Effector CD8-positive, alpha-beta T cell (primary cell): ENCODE measurements at places on chromosomes 5 and 9.

GRCh38 chr5:73067213-73067612 lies 53.2 kb upstream of the TMEM171 start:
- DNase-seq, result no peak

- DNase-seq, result no peak
Measured at GRCh38 chr9:94872083-94872833, 145.8 kb downstream of the AOPEP start.

- no peak for DNase-seq
Measured at GRCh38 chr9:24333629-24334028, 212.1 kb downstream of the IZUMO3 start.

GRCh38 chr5:5581080-5581479 lies 158.6 kb downstream of the ICE1 start:
- no peak for DNase-seq

DNA sequence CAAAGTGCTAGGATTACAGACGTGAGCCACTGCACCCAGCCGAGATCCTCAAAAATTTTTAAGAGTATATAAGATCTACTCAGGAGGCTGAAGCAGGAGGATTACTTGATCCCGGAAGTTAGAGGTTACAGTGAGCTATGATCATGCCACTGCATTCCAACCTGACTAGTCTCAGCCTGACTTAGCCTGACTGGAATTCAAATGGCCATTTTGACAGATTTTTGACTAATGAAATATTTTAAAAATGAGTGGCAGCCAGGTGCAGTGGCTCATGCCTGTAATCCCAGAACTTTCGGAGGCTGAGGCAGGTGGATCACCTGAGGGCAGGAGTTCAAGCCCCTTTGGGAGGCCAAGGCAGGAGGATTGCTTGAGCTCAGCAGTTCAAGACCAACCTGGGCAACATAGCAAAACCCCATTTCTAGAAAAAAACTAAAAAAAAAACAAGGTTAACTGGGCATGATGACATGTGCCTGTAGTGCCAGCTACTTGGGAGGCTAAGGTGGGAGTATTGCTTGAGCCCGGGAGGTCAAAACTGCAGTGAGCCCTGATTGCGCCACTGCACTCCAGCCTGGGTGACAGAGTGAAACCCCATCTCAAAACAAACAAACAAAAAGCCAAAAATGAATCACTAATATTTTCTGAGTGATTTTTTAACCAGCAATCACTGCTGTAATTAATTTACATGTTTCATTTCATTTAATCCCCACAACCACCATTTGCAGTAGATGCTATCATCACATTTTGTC lies 16.6 kb downstream of the ATOX1 start:
- DNase-seq, result no peak

GRCh38 chr5:6395621-6396020 lies 17.3 kb upstream of the MED10 start:
- no peak for DNase-seq

DNA sequence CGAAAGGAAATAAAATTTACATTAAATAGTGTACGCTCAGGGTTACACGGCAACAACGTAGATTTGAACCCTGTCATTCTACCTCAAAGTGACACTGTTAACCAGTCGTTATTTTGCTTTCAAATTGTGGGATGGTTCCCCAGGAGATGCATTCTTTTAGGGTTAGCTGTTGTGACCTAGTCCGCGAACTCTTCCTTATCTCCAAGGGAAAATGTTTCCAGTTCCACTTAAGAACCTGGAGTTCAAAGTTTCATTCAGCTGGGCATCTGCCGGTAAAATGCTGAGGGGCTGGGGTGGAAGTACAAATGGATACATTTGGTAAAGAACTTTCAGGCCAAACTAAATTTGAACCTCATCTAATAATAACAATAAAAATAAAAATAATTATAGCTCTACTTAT lies 264.6 kb downstream of the NR3C1 start:
- DNase-seq, result no peak

- DNase-seq, result no peak
Measured at GRCh38 chr9:26129217-26129616, 451.0 kb upstream of the TUSC1 start.
